Naive thymus-derived CD4-positive, alpha-beta T cell (primary cell): ENCODE measurements at places on chromosomes 3 and 15.

- DNase-seq: no peak
These were observed 94.2 kb downstream of the THRB start for GRCh38 chr3:24400450-24400849.

DNA sequence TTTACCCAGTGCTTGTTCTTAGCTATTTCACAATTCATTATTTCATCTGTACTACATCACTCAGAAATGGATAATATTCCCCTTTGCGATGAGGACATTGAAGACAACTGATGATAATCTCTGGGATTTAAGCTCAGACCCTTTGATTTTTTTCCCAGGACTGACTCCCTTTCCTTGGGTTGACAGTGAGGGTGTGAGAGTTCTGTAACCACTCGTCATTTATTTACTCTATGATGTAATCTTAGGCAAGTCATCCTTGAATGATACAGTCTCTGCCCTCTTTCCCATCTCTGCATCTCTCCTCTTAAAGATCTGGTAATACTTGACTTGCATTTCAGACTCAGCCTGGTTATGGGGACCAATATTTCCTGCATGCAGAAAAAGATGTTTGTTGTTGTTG is 1041.7 kb downstream of the AGBL1 start:
- no peak for DNase-seq

DNA sequence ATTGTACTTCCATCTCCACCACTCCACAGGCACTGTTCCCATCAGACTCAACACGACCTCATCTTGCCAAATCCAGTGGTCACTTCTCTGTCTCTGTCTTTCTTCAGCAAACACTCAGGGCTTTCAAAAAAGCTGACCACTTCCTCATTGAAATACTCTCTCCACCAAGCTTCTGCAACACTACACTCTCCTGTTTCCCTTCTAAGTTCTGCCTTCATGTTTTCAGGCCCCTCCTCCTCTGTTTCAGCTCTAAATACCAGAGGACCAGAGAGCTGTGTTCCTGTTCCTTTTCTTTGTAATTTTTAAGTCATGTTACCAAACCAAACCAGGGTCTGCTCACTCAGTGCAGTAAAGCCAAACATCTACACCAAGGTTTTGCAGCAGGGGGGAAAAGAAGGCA is 33.8 kb upstream of the ACP3 start:
- DNase-seq: no peak

DNA sequence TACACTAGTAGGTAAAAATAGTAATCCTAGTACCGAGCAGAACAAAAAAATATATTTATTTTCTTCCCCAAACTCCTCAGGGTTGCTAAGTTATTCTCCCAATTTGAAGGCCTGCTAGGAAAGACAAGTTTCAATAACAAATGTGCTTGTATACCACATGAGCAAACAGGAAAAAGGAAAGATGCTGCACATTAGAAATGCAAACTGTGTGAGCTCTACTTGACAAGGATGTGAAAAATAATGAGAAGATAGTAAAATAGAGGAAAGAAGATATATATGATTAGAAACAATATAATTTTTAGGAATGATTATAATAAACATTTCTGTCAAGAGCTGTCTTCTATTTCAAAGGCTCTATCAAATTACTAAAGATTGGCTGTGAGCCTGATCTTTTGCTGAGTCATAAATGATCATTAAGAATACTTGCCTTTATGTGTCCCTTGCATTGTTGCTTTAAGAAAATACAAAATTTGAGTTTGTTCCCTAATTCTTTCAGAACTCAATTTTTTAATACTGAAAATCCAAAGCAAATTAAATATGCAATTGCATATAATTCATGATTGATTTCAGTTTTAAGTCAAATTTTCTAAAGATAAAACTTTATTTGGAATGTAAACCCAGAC is 174.2 kb downstream of the NEK10 start:
- no peak for DNase-seq

DNA sequence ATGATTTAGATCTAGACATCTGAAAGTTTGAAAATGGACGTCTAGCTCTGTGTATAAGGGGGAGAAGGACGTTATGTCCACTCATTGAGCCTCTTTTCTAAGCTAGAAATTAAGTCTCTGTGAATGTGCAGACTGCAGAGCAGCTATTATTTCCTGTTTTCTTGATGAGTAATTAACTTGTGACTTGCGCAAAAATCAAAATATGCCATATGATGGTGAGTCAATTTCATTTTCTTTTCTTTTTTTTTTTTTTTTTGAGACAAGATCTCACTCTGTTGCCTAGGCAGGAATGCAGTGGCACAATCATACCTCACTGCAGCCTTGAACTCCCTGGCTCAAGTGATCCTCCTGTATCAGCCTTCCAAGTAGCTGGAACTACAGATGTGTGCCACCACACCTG is 14.1 kb downstream of the LACTB start:
- DNase-seq: no peak

DNA sequence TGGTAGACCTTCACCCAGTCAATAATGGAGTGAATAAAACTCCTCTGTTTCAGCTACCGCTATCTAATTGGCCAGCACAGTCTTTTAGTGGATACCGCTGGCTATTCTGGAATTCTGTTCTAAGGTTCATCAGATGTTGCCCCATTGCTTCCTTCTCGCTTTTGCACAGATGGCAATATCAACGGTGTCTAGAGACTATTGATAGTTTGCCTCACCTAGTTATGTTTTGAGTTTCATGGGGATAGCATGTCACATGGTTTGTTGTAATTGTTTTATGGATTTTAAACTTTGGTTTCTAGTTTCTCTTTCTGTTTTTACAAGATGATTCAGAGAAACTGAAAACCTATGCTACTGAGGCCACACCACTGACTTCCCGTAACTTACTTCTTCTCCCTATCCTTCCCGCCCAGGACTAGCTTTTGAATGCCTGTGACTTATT is 2.0 kb downstream of the XRN1 start:
- DNase-seq: peak; percentile 26

GRCh38 chr3:98977520-98977919 is 76.0 kb upstream of the DCBLD2 start:
- no peak for DNase-seq

DNA sequence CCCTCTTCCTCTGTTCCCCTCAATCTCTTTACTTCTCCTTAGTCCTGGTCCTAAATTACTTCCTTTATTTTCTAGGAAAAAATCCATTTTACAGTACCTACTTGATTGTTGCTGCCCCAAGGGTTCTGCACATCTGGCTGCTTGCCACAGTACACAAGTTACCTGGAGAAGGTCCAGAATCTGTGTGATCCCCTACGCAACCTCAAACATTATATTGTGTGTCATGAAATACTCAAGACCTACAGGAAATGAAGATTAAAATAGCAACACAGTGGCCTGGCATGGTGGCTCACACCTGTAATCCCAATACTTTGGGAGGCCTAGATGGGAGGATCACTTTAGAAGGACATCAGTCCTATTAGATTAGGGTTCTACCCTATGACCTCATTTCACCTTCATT is 48.7 kb downstream of the PRKAR2A start:
- DNase-seq: no peak

DNA sequence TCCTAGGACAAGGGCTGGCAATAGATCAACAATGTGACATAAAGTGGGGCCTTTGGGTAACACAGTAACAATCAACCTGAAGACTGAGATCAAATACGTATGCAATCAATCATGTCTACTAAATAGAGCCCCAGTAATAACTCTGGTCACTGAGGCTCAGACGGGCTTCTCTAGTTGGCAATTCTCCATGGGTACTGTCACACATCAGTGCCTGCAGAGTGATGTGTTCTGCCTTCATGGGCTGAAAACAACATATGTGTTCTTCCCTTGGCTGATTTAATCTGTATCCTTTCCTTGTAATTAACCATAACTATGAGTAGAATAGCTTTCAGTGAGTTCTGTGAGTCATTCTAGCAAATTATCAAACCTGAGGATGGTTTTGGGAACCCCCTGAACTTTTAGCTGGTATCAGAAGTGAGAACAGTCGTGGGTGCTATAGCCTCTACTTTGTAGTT is 113.6 kb downstream of the TMCO5A start:
- no peak for DNase-seq

GRCh38 chr15:41869770-41870688 is 23.8 kb downstream of the SPTBN5 start:
- no peak for DNase-seq

DNA sequence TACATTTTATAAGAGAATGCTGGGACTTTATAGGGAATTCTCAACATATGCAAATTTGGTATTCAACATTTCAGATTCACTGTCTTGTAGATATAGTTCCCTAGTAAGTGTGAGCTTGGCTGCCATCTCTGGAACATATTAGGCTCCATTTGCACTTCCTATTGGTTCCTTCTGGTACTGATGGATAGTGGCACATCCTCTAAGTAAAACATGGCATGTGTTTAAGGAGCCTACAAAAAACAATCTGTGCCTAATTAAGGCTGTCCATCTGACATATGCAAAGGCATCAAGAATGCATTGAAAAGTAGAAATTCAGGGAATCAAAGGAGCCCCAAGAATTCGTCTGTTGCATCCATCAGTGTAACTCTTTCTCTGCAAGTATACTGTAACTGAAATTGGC is 344.1 kb downstream of the UNC13C start:
- no peak for DNase-seq

- DNase-seq: no peak
These were observed 230.3 kb upstream of the CFAP20DC start for GRCh38 chr3:59280113-59280512.

GRCh38 chr3:43523454-43524053 is 98.3 kb downstream of the ANO10 start:
- DNase-seq: no peak

DNA sequence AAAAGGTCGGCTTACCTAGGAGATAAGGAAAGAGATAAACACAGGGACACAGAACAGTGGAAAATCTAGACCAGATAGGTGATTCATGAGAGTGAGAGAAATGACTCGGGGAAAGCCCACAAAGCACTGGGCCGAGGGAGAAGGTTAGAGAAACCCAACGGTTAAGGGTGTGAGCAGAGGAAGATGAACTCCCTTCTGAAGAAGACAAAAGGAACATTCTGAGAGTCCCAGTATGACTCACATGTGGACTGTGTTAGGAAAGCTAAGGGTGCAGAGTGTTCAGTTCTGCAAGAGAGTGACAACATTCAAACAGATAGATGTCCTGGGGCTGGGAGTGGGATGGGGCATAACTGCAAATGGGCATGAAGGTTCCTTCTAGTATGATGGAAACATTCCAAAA is 83.0 kb downstream of the CNTN3 start:
- DNase-seq: no peak

DNA sequence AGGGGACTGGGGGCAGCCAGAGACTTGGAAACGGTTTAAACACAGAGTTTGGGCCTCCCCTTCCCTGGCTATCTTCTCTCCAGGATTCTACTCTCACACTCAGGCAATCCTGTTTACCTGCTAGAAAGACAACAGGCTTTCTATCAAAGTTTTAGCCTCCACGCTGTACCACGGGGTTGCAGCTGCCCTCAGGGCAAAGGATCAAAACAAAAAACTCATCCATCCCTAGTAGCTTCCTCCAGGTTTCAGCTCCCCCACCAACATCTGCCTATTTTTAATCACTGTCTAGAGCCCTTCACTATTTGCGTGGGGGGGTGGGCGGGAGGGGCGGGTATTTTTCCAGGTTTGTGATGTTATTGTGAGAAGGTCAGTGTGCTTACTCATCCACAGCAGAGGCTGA is 286.8 kb upstream of the TRIM42 start:
- no peak for DNase-seq

DNA sequence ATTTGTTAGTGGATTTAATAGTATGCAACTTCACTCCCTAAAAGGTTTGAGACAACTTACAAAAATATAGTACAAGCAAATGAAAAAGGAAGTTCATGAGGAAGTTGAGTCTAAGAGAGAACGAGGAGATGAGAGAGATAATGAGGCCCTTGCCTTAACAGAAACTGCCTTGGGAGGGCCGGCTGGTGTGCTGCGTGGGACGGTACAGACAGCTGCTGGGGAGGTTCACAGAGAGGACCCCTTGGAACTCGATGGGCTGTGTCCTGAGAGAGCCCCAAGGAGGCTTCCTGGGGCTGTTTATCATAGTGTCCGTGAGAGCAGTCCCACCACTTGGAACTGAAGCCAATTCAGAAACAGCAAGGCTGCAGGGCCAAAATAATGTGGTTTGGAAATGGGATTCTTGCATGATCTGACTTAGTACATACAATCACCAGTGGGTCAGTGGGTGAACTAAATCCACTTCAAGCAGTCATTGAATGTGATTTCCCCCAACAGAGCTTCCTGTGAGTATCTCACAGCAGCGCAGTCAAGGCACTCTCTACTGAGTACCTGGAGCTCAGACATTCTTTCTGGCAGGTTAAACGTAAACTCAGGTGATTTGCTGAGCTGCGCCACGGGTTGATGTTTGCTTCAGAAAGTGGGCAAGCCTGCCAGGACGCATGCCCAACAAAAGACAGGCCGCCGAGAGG is 90.8 kb downstream of the CRTC3 start:
- DNase-seq: peak; percentile 31

- no peak for DNase-seq
These were observed 27.9 kb upstream of the SCN10A start for GRCh38 chr3:38843898-38844297.

GRCh38 chr3:22606461-22606860 is 596.7 kb upstream of the UBE2E2 start:
- DNase-seq: no peak

DNA sequence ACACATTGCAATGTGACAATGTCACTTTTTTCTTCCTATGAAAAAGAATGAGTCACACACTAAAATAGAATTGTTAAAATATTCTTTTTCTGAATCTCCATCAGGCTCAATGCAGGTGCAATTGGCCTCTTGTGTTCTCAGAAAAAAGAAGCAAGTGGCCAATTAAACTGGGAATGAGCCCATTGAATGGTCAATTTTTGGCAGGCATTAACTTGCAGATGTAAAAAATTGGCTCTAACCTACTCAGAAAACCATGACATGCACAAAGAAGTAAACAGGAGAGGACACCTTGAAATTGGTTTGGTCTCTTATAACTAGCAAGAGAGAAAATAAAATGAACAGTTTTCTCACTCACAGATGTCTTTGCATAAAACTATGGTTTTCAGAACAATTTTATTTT is 820.8 kb downstream of the TBL1XR1 start:
- no peak for DNase-seq

DNA sequence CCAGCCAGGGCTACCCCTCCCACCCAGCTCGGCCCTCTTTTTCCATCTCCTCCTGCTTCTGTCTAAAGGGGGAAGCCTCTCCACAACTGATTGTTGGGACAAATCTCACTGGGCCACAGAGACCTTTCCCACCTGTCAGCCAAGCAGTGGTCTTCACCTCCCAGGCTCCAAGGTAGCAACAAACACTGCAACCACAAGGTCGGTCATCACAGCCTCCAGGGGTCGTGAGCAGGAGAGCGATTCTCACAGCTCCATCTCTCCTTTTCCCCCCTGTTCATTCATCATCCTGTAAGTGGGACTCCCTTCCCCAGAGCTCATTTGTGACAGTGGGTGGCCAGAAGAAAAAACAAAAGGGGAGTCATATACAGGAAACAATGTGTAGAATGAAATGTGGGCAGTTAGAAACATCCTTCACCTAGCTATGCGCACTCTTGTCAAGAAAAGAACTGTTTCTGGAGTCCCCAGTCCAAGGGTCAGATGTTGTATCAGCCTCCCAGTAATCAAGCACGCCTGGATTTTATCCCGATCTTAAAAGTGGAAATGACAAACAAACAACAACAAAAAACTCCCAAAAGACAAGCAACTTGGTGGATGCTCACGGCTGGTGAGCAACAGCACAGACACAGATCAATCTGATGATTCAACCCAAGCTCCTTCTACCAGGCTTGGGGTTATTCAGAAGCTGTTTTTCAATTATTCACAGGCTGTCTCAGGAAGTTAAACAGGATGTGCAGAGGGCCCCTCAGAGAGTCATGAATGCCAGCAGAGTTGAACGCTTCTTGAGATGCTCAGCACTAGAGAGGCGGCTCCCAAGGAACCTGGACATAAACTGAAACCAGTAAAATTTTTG is 22.4 kb downstream of the LYZL4 start:
- no peak for DNase-seq

GRCh38 chr3:169618894-169619792 is 44.4 kb downstream of the MECOM start:
- no peak for DNase-seq
